ENCODE measurements at places on chromosomes 4 and X.

DNA sequence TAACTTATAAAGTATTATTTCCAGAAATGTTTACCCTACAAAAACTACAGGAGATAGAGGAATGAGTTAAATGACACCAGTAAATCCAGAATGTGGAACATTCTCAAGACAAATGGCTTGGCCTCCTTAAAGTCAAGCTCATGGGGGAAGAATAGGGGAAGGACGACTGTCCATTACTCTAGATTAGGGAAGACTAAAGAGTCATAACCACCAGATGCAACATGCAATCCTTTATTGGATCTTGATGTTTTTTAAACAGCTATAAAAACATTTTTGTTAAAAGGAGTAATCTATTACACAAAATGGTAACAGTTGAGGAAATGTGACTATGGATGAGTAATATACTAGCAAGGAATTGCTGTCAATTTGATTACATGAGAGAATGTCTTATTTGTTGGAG, 11.1 kb downstream of the ACOT9 start:
- DNase-seq: no peak

DNA sequence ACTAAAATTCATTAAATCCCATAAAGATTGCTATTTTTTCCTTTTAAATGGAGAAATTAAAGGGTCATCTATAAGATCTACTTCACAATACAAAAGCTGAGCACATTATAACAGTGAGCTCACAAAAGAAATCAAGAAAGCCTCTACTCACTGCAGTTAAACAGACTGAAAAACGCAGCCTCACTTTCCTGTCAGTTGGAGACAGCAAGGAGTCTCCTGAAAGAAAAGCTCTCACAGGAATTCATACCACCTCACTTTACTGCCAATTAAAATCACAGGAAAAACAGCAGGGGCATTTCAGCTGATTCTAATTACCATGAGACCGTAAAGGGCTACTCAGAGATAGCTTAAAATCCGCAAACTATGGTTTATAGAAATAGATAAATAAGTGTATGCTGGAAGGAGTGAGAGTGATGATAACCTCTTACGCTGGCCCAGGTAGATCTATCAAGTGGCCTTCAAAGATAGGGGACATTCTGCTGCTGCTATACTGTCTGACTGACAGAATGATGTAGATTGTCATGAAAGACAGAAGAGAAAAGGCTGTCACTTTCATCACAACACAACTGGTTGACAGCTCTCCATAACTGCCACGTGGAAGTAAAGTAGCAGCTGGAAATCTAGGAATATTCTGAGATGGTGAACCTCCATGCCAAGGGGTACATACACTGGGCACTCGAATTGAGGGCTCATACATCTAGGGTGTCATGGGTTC, 1333.7 kb upstream of the DIAPH2 start:
- no peak for DNase-seq

DNA sequence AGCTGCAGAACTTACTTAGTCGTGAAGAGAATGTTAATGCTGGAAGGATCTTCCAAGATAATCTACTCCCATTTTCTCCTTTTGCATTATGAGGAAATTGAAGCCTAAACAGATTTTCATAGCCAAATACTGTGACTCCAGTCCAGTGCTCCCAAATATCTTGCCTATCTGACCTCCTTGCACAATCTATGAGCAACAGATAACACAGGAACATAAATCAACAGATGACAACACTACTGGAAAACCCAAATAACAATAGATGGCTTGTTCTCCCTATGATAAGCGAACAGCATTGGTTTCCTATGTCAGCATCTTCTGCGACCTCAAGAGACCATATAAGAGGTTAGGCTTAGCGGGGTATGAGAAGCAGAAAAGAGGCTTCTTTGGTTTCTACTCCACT, 88.0 kb downstream of the CORIN start:
- no peak for DNase-seq

DNA sequence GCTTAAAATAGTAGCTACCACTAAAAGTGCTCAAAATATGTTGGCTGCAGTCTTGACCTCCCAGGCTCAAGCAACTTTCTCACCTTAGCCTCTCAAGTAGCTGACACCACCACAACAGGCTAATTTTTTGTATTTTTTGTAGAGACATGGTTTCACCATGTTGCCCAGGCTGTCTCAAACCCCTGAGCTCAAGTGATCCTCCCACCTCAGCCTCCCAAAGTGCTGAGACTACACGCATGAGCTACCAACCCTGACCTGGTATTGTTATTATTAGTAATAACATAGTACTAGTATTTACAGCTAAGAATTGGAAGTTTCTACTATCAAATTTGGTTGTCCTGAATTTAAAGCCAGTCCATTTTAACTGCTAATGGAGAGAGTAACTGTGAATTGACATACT, 18.0 kb downstream of the STAP1 start:
- DNase-seq: no peak

DNA sequence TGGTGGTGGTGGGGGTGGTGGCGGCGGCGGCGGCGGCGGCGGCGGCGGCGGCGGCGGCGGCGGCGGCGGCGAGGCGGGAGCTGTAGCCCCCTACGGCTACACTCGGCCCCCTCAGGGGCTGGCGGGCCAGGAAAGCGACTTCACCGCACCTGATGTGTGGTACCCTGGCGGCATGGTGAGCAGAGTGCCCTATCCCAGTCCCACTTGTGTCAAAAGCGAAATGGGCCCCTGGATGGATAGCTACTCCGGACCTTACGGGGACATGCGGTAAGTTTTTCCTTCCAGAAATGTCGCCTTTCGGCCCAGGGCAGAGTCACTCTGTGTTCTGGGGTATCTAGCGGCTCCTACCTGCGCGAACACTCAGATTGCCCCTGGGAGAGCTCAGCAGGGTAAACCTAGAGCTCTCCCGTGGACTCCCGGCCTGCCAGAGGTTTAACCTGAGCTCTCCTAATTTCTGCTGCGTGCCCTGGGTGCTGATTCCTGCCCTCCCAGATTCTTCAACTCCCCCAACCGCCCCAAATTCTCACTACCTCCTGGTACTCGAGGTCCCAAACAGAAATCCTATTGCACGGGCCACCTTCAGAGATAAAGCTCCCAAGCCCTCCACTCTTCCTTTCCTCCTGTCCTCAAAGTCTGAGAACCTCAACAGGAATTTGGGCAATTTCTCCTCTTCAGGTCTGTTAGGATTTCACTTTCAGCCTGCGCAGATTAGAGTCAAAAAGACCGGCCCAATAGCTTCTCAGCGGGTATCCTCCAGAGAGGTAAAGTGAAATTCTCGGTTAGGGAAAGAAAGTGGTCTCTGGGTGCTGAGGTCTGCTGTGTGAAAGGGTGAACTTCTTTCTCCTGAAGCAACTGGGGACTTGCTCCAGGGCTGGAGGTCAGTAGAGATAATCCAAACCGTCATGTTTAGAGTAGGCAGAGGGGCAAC, 2.9 kb downstream of the AR start:
- DNase-seq: no peak

- no peak for DNase-seq
Measured at GRCh38 chr4:129446074-129446473, 350.1 kb downstream of the C4orf33 start.

DNA sequence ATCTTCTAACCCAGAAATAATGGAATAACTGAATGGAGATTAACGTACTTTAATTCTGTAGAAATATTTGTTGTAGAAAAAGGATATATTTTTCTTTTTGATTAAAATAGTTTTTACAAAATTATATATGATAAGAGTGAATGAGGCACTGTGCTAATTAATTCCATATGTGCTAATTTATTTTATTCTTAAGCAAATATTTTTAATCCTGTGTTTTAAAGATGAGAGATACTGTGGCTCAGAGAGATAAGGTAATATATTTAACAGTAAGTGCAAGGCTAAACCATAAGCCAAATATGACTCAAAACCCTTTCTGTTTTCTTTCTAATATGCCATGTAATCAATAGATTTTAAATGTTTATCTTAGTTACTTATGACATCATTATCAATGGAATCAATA, 88.2 kb downstream of the EMCN start:
- no peak for DNase-seq

- no peak for DNase-seq
Measured at GRCh38 chr4:8847331-8847730, 24.3 kb downstream of the HMX1 start.

DNA sequence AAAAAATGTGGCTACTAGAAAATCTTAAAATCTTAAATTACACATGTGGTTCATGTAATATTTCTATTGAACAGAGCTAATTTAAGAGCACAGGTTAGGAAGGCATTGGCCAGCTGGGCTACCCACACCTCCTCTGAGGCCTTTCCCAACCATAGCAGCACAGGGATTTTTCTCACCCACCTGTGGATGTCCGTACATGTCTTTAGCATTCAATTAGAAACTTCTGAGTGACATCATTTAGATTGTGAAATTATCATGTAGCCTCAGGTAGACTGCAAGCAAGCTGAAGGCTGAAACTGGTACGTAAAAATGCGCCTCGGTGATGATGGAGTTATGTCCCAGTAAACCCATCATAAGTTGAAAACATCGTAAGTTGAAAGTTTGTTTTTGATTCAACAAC, 31.2 kb downstream of the SCARB2 start:
- DNase-seq: no peak

DNA sequence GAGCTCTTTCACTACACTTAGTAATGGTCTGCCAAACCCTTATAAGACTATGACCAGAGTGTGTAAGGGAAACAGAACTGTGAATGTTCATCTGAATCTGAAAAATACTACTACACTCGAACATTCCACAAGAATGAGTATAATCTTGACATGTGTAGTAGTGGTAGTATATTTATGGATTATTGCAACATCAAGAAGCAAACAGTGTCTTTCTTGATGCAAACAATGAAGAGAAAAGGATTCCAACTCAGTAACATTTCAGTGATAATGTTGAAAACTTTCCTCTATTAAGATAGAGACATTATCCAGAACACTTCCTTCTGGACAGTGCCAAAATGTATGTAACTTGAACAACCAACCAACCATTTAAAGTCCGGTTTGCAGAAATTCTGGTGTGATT, 394.7 kb upstream of the CPEB2 start:
- no peak for DNase-seq

DNA sequence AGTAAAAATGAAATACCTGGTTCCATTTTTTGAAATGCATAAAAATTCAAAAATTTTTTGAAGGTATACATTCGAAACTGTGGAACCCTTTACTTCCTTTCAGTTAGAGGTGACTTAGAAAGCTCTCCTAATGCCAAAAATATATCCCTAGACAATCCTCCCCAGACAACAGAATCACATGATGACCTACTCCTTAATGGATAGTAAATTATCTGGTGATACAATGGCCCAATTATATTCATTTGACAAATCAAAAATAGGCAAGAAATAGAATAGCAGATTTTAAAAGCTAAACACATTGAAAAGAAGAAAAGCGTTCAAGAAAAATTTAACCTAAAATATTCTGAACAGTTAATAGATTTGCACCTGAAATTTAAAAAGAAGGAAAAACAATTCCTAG, 3.5 kb upstream of the UGT2A2 start:
- no peak for DNase-seq

DNA sequence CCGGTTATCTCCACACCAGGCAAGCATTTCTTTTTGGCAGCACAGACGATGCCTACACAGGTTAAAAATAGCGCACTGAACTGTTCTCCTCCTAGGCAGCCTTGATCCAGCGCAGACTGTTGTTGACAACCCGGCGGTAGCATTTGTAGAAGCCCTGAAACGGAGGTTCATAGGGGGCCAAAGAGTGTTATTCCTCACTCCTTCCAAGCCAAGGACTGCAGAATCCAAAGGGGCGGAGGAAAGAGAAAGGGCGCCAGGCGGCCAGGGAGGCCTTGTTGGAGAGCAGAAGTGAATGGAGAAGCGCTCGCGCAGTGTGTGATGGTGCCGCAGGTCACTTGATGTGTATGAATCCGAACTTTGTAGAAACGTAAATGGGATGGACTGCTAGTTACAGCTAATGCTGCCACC, 82.7 kb downstream of the TENM3 start:
- DNase-seq: no peak

GRCh38 chr4:156756118-156756517, 215.5 kb downstream of the PDGFC start:
- DNase-seq: no peak

GRCh38 chr4:95155759-95156451, 392.9 kb downstream of the UNC5C start:
- no peak for DNase-seq

DNA sequence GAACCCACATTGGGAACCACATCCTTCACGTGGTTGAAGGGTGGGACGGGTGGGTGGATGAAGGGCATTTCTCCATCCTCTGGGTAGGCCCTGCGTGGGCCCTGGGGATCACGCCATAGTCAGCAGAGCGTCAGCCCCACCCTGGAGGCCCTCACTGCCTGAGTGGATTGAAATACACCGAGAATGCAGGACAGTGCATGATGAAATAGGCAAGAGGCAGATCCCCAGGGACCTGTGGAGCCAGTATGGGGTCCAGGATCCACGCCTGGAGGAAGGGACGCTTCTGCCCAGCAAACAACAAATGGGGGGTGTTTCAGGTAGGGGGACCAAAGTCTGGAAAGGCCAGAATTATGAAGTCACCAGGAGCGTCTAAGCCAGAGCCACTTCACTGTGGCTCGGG, 19.4 kb downstream of the EVC start:
- DNase-seq: no peak

GRCh38 chr4:153082322-153083301, 121.6 kb upstream of the TRIM2 start:
- DNase-seq: no peak

GRCh38 chr4:67082746-67083145, 462.6 kb downstream of the CENPC start:
- no peak for DNase-seq

GRCh38 chr4:165700855-165701254, 172.2 kb upstream of the TLL1 start:
- no peak for DNase-seq

DNA sequence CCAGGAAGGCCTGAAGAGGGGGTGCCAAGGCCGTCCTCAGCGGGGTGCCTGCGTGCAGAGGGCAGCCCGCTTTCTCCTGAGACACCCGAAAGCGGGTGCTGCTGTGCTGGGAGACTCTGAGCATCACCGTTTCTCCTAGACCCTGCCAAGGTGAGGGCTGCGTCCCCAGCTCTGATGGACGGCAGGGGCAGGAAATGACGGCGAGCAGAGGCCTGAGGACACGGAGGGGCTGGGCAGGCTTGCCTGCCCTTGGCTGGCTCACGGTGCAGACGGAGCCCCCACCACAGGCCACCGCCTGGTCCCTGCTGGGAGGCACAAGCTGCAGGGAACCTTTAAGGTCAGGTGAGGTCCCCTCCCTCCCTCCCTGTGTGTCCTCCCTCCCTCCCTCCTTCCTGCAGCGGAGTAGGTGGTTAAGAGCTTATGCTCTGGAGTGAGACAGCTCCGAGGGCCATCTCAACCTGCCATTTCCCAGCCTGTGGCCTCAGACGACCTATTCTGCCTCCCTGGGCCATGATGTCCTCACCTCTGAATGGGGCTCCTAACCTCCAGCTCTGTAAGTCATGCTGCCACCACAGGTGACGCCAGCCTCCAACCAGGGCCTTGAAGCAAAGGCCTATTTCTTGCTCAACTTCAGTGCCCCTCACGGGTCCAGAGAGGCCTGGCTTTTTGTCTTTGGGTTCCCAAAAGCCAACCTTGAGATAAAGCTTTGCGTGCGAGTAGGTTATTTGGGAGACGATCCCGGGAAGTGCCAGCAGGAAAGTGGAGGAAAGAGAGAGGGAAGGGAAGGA, 54.2 kb upstream of the GRPEL1 start:
- no peak for DNase-seq

GRCh38 chrX:151536571-151536970, 26.9 kb upstream of the PASD1 start:
- DNase-seq: no peak

GRCh38 chr4:69360271-69360670, 80.0 kb downstream of the UGT2B28 start:
- DNase-seq: no peak

GRCh38 chr4:151043803-151044515, 28.9 kb upstream of the LRBA start:
- DNase-seq: no peak

GRCh38 chr4:73742490-73743160, 2.3 kb downstream of the CXCL8 start:
- no peak for DNase-seq
